ENCODE measurements at places on chromosomes 12 and 14.
A peak's percentile ranks its signal among the peaks of the same experiment; 100 is the strongest.

GRCh38 chr14:91417983-91418386, 365 bp upstream of the CCDC88C start:
- peak; percentile 30 for DNase-seq

DNA sequence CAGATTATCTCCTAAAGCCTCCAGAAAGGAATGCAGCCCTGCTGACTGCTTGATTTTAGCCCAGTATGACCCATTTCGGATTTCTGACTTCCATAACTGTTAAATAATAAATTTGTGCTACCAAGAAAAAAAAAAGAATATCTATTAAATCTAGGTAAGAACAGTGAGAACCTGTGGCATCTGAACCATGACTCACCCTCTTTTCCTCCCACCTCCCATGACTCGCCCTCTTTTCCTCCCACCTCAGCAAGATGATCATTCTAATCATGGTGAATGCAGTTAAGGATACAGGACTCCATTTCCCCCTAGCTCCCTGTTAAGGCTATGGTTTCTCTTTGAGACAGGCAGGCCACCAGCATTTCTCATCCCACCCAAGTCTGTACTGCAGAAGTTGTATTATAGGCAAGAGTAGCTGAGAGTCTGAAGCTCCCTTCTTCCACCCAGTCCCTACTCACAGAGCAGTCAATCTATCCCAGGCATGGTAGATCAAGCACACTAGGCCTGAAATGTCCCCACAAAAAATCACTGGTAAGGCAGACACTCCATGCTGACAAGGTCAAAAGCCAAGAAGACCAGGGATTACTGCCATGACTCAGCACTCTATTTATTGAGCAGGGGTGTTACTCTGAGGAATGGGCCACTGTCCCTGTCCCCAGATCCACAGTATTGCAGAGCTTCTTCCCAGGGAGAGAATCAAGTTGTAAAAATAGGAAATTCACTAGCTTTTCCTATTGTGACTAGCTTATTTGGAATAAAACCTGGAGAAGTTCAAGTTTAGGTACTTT, 188.9 kb downstream of the ADAMTS20 start:
- no peak for DNase-seq

DNA sequence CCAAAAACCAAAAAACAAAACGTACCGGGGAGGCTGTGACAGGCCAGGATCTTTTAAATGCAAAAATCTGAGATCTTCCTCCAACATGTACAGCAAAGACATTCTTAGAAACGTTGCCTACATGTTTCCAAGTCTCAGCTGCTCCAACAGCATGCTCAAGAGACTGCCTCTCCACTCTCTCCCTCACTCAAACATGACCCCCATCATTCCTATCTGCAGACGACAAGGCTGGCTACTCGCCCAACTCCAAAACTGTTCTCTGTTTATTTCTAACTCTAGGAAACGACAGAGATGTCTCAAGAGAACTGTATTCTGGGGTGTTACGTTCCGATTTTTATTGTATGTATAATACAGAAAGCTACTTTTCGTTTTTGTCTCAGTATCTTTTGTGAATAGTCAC, 57.5 kb upstream of the TMCC3 start:
- no peak for DNase-seq

DNA sequence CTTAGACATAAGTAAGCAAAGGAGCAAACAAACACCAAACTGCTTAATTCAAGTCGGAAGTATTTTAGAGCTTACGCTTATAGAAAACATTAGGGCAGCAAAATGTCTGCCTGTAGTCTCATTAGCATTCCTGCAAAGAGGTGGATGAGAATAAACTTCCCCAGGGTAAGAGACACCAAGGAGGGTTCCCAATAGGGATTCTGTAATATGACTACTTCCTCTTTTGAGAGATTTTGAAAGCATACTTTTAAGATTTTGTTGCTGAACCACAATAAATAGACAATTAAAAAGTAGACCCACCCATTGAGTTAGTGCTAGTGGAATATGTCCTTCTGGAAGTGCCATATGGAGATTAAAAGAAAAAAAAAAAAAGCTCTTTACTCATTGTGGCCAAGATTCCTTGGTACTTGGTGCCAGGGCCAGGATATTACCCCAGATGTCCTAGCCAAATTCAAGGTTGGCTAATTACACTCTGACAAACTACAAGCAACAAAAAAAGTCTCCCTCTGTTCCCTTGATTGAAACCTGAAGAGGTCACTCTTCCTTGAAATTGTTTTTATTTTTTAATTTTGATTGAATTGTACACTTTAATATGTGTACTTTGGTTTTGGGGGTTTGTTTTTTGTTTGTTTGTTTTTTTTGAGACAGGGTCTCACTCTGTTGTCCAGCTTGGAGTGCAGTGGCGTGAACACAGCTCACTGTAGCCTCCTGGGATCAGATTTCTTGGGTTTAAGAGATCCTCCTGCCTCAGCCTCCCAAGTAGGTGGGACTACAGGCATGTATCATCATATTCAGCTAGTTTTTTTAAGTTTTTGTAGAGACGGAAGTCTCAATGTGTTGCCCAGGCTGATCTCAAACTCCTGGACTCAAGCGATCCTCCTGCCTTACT, 8.7 kb downstream of the CLIP1 start:
- DNase-seq, result no peak

- DNase-seq, result no peak
Measured at GRCh38 chr12:3154006-3154405, 76.8 kb downstream of the TSPAN9 start.

DNA sequence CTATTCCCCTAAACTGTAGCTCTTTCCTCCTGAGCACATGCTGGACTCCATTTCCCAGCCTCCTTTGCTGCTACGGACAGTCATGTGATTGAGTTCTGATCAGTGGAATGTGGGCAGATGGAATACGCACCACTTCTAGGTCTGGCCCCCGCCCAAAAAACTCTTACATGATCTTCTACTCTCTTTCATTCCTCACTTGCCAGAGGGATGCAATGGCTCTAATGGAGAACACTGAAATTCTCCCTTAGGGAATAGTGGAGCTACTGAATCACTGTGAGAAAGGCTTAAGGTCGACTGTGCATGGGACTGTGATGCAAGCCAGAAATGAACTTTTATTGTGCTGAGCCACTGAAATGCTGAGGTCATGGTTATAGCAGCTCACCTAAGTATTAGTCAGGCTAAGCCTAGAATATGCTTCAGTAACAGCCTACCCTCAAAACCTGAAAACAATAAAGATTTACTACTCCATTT, 13.0 kb upstream of the TMED2 start:
- DNase-seq, result no peak

DNA sequence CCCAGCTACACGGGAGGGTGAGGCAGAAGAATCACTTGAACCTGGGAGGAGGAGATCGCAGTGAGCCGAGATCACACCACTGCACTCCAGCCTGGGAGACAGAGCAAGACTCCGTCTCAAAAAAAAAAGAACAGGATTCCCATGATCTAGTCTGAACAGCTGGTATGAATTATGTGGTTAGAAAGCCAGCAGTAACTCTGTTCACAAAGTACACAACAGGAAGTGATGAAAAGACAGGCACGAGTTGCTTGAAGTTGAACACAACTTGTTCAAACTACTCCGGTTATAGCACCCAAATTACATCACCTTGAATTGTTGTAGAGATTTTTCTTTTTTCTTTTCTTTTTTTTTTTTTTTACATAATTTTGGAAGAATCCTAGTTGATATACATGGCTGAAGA, 238.8 kb upstream of the RGS6 start:
- no peak for DNase-seq

DNA sequence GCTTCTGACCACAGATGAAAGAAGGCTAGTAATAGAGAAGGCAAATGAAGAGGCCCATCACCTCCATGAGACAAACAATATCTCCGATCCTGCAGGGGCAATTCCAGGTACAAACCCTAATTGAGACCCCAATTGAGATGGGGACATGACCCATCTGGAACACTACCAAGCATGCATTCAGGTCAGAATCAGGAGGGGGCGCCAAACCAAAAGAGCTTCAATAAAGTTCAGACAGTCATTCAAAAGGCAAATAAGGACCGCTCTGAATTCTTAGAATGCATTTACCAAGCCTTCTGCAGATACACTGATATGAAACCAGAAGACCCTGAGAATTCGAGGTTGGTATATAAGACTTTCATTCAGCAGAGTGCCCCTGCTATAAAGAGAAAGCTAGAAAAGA, 10.2 kb upstream of the EDDM3B start:
- DNase-seq, result no peak

DNA sequence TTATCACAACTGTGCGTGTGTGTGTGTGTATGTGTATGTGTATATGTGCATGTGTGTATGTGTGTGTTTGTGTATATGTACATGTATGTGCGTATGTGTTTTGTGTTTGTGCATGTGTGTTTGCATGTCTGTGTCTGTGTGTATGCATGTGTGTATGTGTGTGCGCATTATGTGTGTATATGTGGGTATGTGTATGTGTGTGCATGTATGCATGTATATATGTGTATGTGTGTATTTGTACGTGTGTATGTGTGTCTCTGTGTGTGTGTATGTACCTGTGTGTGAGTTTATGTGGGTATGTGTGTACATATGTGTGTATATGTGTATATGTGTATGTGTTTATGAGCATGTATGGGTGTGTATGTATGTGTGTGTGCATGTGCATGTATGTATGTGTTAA, 37.6 kb upstream of the PIWIL1 start:
- no peak for DNase-seq

All from SW 1271 (cell line).